ENCODE measurements at places on chromosomes 2 and 18.

- DNase-seq, result no peak
Measured at GRCh38 chr2:215657844-215658243, 222.0 kb upstream of the FN1 start.

- no peak for DNase-seq
Measured at GRCh38 chr18:44725300-44726058, 44.8 kb downstream of the SETBP1 start.

- no peak for DNase-seq
Measured at GRCh38 chr18:13551305-13551603, 175.1 kb downstream of the FAM210A start.

GRCh38 chr18:12451428-12451827 is 43.7 kb downstream of the PRELID3A start:
- DNase-seq, result no peak

All from stimulated activated naive CD4-positive, alpha-beta T cell (primary cell).